Thoracic aorta (tissue), 2 donors: ENCODE measurements at places on chromosomes 7 and 10. TPM values are rescaled to one million over a fixed set of nuclear protein-coding genes. Genes with fewer than 3 reads are reported as not detected.
A peak's percentile ranks its signal among the peaks of the same experiment; 100 is the strongest.

The TMEM60 gene
- total RNA-seq: 12.2 TPM

DNA sequence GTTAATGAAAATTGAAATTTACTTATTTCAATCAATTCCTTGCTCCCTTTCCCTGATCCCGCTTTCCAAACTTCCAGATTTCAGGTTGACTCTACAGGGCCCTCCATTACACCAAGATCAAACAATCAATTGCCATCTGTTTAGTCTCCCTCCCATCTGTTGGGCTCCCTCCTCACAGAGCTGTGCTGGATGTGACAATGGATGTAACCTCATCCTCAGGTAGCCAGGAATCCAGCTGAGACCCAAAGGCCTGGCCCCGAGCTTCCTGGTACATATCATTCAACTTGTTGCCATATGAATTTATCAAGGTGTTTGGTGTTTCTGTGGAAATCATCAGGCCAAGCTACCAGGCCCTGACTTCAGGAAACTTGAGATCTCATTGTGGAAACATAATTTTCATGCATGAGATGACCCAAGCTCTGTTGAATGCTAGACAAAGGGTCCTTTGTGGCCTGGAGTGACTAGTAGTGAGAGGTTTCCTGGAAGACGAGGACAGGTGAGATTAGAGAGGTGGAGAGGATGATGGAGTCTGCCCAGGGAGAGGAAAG lies 148.6 kb upstream of the PDE1C start:
- H3K36me3 ChIP-seq: no peaks in the 10 kb centered on the region
- H3K27me3 ChIP-seq: no peaks in the 10 kb centered on the region
- no peak for DNase-seq
- no peaks in the 10 kb centered on the region for H3K4me1 ChIP-seq
- no peak overlapping the region for H3K27ac ChIP-seq

DNA sequence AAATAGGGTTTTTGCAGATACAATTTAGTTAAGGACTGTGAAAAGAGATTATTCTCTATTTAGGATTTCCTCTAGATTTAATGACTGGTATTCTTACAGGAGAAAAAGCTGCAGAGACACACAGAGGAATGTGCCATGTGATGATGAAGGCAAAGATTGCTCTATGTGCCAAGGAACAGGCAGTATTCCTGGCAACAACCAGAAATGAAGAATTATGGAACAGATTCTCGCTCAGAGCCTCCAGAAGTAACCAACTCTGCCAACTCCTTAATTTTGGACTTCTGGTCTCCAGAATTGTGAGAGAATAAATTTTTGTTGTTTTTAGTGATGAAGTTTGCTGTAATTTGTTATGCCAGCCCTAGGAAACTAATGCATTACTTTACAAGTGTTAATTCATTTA lies 307.6 kb upstream of the SEMA3A start:
- H3K4me3 ChIP-seq: no peak overlapping the region
- H3K36me3 ChIP-seq: no peaks in the 10 kb centered on the region
- no peaks in the 10 kb centered on the region for H3K4me1 ChIP-seq
- no peak overlapping the region for H3K27ac ChIP-seq
- no peak for DNase-seq
- no peaks in the 10 kb centered on the region for H3K27me3 ChIP-seq

The CALN1 gene
- total RNA-seq: not detected

The OPN1SW gene
- total RNA-seq: not detected

DNA sequence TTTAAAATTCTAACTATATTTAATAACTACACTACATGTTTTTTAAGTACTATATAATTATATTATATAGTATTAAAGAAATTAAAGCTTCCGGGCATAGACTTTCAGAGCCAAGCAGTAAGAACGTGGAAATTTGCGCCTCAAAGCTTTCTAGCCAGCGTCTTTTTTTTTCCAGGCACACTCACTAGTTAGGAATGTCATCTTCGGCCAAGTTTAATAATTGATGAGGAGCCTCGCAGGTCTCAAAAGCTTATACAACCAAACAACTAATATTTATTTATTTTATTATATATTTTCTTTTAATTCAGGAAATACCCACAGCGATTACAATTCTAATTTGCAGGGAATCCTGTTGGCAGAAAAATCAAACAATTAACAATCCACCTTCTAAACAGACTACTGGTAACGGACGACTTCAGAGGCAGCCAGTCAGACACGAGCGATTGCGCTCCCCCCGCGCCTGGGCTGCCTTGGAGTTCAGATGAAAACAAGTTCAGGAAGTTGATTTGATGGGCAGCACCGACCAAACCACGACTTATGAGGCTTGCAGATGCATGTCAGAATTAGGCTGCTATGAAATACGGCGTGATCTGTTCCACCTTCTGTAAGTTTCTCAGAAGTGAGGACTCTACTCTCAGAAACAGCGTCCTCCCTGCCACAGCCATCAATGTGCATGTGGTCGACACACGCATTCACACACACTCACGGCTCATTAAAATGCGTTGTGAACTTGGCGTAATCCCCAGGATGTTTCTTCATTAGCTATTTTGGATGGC lies 431.8 kb upstream of the MGMT start:
- no peaks in the 10 kb centered on the region for H3K4me1 ChIP-seq
- no peak overlapping the region for H3K27ac ChIP-seq
- H3K36me3 ChIP-seq: no peaks in the 10 kb centered on the region
- DNase-seq: no peak
- H3K4me3 ChIP-seq: no peak overlapping the region
- peaks cover 5% of the 10 kb centered on the region for H3K27me3 ChIP-seq

The FBXL13 gene
- 2.5 TPM for total RNA-seq

GRCh38 chr7:75611557-75612178 lies 119.5 kb downstream of the SPDYE5 start:
- H3K27me3 ChIP-seq: no peaks in the 10 kb centered on the region
- H3K36me3 ChIP-seq: no peaks in the 10 kb centered on the region
- peak overlapping the region; percentile 48 for H3K4me3 ChIP-seq
- peak; percentile 72 for DNase-seq
- H3K4me1 ChIP-seq: peaks cover 15% of the 10 kb centered on the region
- peak overlapping the region; percentile 75 for H3K27ac ChIP-seq

The HMX2 gene
- total RNA-seq: not detected

The CUL1 gene
- total RNA-seq: 60.0 TPM

DNA sequence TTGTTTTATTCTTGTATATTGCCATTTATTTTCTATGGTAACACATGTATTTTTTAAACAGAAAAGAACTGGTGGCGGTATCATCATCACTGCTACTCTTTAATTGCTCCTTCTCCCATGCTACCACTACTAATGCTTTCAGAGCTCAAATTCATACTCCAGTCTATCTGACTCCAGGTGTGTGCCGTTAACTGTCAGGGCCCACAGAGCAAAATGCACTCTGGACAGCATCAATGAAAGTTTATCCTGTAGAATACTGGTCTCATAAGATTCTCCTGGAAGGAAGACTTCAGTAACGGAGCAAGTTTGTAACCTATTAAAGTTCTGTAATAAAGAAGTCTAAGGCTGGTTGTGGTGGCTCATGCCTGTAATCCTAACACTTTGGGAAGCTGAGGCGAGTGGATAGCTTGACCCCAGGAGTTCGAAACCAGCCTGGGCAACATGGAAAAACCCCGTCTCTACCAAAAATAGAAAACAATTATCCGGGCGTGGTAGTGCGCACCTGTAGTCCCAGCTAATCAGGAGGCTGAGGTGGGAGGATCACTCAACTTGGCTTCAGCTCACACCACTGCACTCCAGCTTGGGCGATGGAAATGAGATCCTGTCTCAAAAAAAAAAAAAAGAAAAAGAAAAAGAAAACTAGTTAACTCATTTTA lies 18.4 kb downstream of the ZNRF2 start:
- no peaks in the 10 kb centered on the region for H3K36me3 ChIP-seq
- H3K4me3 ChIP-seq: no peak overlapping the region
- no peaks in the 10 kb centered on the region for H3K27me3 ChIP-seq
- no peak overlapping the region for H3K27ac ChIP-seq

- H3K4me3 ChIP-seq: no peak overlapping the region
- no peaks in the 10 kb centered on the region for H3K27me3 ChIP-seq
- no peak overlapping the region for H3K27ac ChIP-seq
- H3K4me1 ChIP-seq: no peaks in the 10 kb centered on the region
- no peaks in the 10 kb centered on the region for H3K36me3 ChIP-seq
These were observed 20.0 kb downstream of the TMEM273 start for GRCh38 chr10:49168171-49168540.

The TRPV5 gene
- not detected for total RNA-seq

The CACNB2 gene
- total RNA-seq: 56.7 TPM

- no peaks in the 10 kb centered on the region for H3K4me1 ChIP-seq
- no peak overlapping the region for H3K4me3 ChIP-seq
- no peak overlapping the region for H3K27ac ChIP-seq
- H3K27me3 ChIP-seq: no peaks in the 10 kb centered on the region
- no peak for DNase-seq
These were observed 4.8 kb upstream of the ZNF488 start for GRCh38 chr10:47388879-47389278.

The FEZF1 gene
- not detected for total RNA-seq

DNA sequence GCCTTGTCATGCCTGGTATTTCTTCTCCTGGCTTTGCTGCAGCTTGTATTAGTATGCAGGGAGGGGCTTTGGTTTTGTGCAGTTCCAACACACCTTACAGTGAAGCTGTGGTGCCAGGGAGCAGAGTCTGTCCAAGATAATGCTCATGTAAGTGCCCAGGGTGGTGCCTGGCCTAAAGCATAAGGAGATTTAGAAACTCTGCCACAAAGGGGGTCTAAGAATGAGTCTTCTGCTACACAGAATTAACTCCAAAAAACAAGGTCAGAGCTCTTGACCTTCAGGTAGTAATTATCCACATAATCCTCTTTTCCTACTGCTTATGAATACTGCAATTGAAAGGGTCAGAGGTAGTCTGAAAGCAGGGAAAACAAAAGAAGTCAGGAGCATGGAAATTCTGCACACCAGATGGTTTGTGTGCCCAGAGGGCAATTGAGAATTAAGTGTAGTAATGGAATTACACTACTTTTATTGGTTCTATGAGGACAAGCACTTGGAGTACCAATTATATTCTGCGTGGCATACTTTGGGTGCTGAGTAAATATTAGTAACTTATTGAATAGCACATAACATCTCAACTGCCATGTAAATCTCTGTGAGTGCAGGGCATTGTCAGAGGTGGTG lies 121.5 kb downstream of the KAT6B start:
- no peaks in the 10 kb centered on the region for H3K36me3 ChIP-seq
- no peak overlapping the region for H3K4me3 ChIP-seq
- peaks cover 13% of the 10 kb centered on the region for H3K4me1 ChIP-seq
- no peaks in the 10 kb centered on the region for H3K27me3 ChIP-seq
- no peak for DNase-seq

- no peak for DNase-seq
- no peak overlapping the region for H3K4me3 ChIP-seq
- H3K36me3 ChIP-seq: no peaks in the 10 kb centered on the region
- H3K4me1 ChIP-seq: no peaks in the 10 kb centered on the region
These were observed 236.2 kb downstream of the DNAJB9 start for GRCh38 chr7:108805808-108806397.
